ENCODE measurements at places on chromosomes 5 and 9. TPM values are rescaled to one million over a fixed set of nuclear protein-coding genes. Genes with fewer than 3 reads are reported as not detected.
A peak's percentile ranks its signal among the peaks of the same experiment; 100 is the strongest.

DNA sequence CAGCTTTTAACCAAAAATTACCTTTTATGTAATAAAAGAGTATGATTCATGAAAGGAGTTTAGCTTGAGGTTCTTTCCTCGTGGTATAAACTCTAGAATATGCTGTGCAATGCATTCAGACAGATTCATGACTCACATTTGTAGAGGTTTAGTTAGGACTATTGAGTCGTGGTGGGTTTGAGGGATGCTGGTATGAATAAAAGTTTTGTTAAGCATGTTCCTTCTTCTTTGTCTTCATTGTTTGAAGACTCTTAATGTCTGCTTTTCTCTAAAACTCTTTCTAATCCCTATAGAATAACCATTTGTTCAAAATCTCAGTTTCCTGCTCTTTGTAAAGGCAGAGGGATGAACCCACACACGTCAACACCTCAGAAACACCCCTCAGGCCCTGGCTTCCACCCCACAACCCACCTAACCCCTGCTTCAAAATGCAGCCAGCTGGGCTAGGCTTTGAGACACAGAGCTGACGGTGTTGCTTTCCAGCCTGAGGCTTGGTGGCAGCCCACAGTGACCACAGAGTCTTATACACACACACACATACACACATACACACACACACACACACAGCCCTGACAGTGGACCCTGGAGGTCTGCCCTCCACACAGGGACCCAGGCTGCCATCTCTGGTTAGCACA lies 69.0 kb upstream of the IRX1 start:
- no peak for DNase-seq

DNA sequence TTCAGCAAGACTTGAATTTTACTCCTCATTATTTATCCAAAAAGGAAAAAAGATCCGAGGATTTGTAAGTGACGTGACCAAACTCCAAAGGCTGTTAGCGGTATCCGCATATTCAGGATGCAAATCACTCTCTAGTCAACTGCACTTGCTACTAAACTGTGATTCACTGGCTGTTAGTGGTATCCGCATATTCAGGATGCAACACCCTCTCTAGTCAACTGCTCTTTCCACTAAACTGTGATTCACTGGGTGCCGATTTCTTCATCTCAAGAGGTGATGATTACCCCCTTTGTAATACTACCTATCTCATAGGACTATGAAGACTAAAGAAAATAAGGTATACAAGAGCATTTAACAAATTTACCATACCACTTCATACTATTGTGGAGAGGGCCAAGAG lies 5.7 kb downstream of the MAPKAP1 start:
- DNase-seq = no peak

DNA sequence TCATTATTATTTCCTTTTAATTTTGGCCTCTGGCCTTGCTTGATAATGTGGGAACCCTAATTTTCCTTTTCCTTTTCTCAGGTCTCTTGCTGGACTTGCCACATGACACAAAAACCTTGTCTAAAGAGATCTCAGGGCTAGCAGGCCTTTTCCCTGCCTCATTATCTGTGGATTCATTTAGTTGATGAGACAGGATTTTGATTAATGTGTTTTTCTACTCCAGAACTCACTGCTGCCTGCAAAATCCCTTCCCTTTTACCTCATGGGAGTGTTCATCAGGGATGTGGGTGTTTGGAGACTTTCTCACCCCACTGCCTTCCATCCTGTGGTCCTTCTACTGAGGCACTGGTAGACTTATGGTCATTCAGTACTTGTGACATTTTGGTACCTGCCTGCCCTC lies 56.2 kb upstream of the MAMDC2 start:
- DNase-seq = no peak

GRCh38 chr5:37319037-37319782 lies 51.7 kb downstream of the NUP155 start:
- no peak for DNase-seq

DNA sequence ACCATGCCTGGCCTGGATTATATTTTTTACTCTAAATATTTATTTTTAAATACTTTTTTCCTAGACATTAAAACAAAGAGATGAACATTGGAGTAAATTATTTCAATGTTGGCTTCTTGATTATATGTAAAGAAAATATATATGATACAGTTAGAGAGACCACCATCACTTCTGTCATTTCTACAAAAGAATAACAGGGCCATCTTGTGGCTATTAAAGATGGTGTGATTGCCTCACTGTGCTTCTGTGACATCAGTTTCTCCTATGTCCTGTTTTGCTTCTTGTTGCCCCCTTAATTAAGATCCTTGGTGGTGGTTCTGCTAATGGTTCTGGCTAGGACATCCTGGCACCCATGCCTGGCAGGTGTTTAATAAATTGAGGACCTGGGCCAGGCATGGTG lies 32.9 kb downstream of the NDFIP1 start:
- DNase-seq = no peak

DNA sequence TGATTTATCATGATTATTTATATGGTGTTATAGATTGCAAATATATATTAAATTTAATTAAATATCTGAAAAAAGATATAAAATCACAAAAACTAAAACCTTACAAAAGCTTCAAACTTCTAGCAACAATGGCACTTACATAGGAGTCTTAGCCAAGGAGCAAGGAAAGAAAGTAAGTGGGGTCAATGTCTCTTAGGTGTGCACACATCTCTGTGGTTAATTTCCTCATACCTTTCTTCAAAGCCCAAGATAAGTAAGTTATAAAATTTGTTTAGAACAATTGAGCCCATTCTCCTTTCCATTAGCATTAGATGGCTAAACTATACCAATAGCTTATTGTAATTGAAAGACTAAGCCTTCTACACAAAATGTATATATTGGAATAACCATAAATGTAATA lies 161.6 kb upstream of the PDE4D start:
- no peak for DNase-seq

DNA sequence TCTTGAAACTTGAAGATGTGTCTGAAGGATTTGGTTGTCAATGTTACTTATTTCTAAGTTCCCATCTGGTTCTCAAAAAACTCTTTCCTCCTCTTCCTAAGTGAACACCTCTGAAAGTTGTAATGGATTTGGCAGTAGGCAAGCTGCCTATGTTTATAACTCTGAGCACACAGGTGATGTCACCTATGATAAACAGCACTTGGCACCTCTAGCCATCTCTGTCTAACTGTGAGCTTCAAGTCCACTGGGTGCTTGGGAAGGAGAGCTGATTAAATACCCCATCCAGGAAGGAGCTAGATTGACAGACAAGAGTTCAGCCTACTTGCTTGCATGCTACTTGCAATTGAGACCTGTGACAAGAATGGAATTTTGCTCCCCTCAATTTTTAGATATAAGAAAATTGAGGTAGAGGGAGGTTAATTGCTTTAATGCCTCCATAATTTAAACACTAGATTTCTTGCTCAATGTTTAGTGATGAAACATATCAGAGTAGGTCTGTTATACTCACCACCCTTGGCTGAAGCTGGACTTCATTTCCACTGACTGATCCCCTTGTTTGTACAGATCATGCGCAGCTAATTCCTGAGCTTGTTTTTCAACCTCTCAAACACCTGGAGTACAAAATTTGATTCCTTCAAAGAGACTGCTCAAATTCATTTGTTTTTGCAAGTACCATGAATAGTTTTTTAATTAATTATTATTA lies 49.9 kb downstream of the PDE4D start:
- DNase-seq = no peak

DNA sequence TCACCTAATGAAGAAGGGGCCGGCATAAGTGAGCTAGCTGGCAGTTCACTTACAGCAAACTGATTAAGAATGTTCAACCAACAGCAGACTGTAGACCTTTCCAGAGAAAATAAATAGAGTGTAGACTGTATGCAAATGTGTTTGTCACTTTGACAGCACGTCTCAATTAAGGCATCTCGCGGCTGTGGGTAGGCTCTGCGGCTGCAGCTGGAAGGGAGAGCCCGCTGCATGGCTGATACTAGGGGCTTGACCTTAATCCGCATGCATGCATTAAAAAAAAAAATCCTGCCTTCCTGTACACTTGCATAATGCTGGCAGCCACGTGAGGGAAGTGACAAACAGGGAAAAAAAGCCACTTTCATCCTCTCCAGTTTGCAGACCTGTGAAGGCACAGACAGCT lies 82.3 kb downstream of the CRB2 start:
- no peak for DNase-seq

- DNase-seq = no peak
These were observed 9.2 kb downstream of the ENC1 start for GRCh38 chr5:74631081-74631953.

- no peak for DNase-seq
These were observed 173.7 kb downstream of the RMI1 start for GRCh38 chr9:84154320-84154719.

DNA sequence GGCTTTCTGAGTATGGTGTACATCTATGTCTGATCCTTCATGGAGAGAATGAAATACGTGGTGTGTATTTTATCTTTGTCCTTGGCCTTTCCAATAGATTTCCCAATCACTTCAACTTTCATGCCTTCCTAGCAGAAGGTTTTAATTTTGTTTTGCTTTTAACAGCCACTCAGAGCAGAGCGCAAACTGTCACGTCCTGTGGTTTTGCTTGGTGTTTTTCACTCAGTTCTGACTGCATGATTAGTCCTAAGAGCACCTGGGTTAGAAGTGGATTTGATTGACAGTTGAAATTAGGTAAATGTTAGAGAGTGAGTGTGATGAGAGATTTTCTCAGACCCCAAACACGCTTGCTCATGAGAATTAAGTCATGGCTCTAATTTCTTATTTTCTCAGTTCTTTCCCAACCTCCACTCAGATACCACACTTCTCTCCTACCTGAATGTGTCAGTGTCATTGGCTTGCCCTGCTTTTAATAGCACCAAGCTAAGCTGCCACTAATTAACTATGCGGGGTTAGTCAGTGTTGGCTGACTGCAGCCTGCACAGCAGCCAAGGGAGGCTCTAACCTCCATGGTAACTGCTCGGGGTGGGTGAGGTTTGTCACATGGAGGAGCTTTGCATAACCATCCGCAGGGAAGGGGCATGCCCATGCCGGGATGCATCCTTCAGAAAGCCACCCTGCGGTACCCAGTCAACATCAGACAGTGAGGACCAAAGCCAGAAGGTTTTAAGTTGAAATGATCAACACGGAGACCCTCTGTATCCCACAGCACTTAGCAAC lies 173.4 kb downstream of the NR3C1 start:
- DNase-seq = no peak

GRCh38 chr5:143390941-143391340 lies 12.5 kb downstream of the NR3C1 start:
- DNase-seq = no peak

DNA sequence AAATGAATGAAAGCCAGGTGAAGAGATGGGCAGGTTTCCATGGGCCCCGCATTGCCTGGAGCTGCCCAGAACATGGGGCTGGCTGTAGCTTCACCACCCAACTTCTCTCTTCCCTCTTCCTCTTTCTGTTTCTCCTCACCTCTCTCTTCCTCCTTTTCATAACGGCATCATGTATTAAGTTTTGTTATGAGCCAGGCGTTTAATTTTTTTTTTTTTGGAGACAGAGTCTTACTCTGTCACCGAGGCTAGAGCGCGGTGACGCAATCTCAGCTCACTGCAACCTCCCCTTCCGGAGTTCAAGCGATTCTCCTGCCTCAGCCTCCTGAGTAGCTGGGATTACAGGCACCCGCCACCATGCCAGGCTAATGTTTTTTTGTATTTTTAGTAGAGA lies 13.0 kb upstream of the SPINK4 start:
- DNase-seq = peak; percentile 75

DNA sequence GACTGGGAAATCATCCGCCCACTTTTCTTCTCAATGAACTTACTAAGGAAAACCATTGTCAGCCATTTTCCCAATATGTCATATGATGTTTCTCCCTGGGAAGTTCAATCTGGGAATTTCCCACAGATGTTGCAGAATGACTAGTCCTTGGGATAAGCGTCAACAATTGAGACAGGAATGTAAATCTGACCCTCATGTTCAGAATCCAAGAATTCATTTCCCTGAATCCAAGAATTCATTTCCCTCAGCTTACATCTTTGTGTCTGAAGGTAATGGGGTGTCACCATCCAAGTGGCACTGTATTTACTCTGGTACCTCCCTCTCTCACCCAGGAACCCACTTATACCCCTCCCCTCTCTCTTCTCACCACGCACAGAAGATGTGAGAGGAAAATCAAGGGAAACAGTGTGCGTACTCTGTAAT lies 7.4 kb downstream of the KLF9 start:
- no peak for DNase-seq

- no peak for DNase-seq
These were observed 7.3 kb upstream of the WDR41 start for GRCh38 chr5:77499441-77499840.

- no peak for DNase-seq
These were observed 6.4 kb downstream of the PRKAA1 start for GRCh38 chr5:40791715-40792139.

GRCh38 chr5:179680014-179680779 lies 637 bp downstream of the CBY3 start:
- no peak for DNase-seq

DNA sequence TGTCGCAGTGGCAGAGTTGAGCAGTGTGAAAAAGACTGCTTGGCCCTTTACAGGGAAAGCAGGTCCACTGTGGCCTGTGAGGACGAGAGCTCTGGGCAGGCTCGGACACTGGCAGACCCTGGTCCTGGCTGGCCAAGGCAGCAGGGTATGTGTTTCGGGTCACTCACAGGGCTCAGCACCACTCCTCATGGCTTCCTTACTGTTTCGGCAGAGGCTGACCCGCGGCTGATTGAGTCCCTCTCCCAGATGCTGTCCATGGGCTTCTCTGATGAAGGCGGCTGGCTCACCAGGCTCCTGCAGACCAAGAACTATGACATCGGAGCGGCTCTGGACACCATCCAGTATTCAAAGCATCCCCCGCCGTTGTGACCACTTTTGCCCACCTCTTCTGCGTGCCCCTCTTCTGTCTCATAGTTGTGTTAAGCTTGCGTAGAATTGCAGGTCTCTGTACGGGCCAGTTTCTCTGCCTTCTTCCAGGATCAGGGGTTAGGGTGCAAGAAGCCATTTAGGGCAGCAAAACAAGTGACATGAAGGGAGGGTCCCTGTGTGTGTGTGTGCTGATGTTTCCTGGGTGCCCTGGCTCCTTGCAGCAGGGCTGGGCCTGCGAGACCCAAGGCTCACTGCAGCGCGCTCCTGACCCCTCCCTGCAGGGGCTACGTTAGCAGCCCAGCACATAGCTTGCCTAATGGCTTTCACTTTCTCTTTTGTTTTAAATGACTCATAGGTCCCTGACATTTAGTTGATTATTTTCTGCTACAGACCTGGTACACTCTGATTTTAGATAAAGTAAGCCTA lies 15.7 kb downstream of the SQSTM1 start:
- DNase-seq = peak; percentile 31

- DNase-seq = no peak
These were observed 218.1 kb downstream of the SMARCA2 start for GRCh38 chr9:2233274-2233673.

- DNase-seq = no peak
These were observed 158.7 kb downstream of the GNAQ start for GRCh38 chr9:77872863-77873262.

PALM2AKAP2 gene
- 26.9 TPM for polyA plus RNA-seq

OR2Y1 gene
- polyA plus RNA-seq = not detected

PCDHA10 gene
- polyA plus RNA-seq = 0.45 TPM

DRD1 gene
- 0.11 TPM for polyA plus RNA-seq

FBN2 gene
- 56.6 TPM for polyA plus RNA-seq

SLC34A3 gene
- polyA plus RNA-seq = 1.0 TPM

SAXO1 gene
- 0.30 TPM for polyA plus RNA-seq

CCNI2 gene
- 0.65 TPM for polyA plus RNA-seq

PCDH12 gene
- 40.7 TPM for polyA plus RNA-seq

KLHL3 gene
- 33.7 TPM for polyA plus RNA-seq

BAAT gene
- 0.44 TPM for polyA plus RNA-seq

IFNA21 gene
- polyA plus RNA-seq = not detected

Measured in left lung (tissue), 14 donors.